ENCODE measurements at places on chromosomes 3 and 15.

DNA sequence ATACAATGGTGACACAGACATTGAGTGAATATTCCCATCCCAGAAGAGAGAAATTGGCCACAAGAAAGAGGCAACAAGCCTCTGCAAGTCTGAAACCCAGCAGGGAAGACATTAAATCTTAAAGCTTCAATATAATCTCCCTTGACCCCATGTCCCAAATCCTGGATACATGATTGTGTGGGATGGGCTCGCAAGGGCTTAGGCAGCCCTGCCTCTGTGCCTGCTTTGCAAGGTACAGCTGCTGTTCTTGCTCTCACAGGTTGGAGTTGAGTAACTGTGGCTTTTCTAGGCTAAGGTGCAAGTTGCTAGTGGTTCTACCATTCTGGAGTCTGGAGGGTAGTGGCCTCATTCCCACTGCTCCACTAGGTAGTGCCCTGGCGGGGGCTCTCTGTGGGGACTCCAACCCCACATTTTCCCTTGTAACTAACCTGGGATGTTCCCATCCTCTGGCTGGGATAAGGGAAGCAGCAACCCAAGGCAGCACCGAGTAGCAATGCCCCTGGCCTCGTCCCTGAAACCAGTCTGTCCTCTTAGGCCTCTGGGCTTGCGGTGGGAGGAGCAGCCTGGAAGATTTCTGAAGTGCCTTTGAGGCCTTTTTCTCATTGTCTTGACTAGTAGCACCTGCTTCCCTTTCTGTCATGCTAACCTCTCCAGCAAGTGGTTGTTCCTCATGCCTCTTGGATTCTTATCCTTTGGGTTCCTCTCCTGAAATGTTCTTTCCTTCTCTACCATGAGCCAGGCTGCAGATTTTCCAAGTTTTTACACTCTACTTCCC is 90.0 kb downstream of the FAM174B start:
- no peak for DNase-seq

DNA sequence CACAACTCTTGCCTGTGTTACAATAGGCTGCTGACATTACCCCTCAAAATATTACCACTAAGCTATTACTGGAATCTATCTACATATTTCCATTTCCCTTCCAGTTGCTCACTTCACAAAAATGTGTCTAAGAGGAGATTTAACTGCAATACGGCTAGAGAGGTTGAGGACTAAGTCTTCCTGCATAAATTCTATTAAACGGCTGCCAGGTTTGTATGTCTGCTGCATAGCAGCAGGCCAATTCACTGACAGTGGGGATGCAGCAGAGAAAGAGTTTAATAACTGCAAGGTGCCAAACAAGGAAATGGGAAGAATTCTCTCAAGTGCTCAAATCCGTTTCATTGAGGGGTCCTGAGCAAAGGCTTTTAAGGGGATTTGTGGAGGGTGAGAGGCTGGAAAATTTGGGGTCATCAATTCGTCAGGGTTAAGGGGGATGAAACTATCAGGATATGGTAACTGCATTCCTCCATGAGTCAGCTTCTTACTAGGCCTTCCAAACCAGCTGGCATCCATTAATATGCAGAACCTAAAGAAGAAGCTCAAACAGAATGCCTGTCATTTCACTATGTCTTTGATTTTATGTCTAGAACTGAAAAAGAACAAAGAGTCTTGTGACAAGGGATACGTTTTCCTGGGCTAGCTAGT is 675.6 kb downstream of the TBL1XR1 start:
- no peak for DNase-seq

GRCh38 chr3:21484057-21484827 is 266.8 kb downstream of the ZNF385D start:
- no peak for DNase-seq

DNA sequence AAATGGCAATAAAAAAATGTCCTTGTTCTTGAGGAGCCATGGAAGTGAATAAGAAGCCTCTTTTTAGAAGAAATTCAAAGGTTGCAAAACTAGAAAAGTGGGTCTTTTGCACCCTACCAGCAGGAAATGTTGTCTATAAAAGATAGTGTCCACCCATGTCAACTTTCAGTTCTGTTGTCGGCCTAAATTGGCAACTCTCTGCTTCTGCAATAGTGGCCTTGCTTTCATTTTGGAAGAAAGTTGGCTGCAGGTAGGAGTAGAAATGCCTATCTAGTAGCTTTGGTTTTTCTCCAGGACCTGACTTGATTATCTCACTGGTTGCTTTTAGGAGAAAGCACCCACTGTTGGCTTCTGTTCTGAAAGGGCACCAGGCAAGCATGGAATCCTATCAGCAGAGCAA is 85.4 kb downstream of the TMEM108 start:
- DNase-seq = no peak

DNA sequence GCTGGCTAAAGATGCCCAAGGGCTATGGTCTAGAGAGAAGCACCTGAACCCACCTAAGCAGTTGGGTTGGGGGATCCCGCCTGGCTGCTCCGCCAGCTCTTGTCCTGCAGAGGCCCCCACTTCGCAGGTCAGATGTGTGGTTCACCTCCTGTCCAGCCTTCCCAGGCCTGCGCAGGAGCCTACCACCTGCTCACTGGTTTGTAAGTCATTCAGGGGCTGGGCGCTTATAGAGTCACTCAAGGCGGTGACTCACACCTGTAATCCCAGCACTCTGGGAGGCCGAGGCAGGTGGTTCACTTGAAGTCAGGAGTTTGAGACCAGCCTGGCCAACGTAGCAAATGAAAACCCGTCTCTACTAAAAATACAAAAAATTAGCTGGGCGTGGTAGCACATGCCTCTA is 3.9 kb upstream of the FURIN start:
- no peak for DNase-seq

Data from T-helper 9 cell (primary cell).